ENCODE measurements at places on chromosomes 16 and 17. TPM values are rescaled to one million over a fixed set of nuclear protein-coding genes. Genes with fewer than 3 reads are reported as not detected.

HBA1 gene
- polyA plus RNA-seq, result 673 TPM

SLC35G6 gene
- not detected for polyA plus RNA-seq

CA10 gene
- 17.3 TPM for polyA plus RNA-seq

PABPN1L gene
- polyA plus RNA-seq, result not detected

OVCA2 gene
- polyA plus RNA-seq, result 8.0 TPM

ABCA5 gene
- polyA plus RNA-seq, result 27.0 TPM

GRCh38 chr17:12959441-12959840 is 58.4 kb downstream of the ELAC2 start:
- DNase-seq, result no peak

- no peak for DNase-seq
These were observed at the start of gene PRSS22 for GRCh38 chr16:2857451-2858244. PRSS22 (minus strand) TSS chr16:2858170; CDS start chr16:2858104, 66 bp downstream.

- no peak for DNase-seq
These were observed 2.7 kb upstream of the PRM1 start for GRCh38 chr16:11283820-11284248.

DNA sequence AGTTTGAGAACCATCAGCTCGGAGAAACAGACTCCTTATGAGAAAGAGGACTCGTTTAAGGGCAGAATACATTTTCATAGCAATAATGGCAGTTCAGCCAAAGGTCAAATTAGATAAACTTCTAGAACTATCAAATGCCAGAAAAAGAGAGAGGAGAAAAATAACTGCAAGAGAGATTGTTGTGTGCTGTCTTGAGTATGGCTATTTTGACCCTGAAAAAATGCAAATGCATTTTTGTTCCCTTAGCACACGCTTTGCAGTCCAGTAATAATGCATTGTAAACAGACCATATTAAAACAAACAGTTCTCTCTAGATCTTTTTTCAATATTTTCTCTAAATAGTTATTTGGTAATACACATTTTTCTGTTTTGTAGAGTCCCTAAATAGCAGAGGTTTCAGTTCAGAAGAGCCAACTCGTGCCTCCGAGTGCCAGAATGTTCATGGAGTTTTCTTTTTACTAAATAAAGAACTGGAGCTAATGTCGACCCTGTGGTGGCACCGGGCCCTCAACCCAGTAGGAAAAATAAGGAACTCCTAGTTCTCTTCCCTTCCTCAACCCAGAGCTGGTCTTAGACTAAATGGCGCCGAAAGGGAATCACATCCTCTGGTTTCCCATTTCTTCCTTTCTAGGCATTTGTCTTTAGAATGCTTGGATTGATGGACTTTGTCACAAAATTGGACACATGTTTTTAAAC is 298.0 kb downstream of the MAP2K4 start:
- no peak for DNase-seq

GRCh38 chr17:81523402-81524038 is 4.7 kb upstream of the FSCN2 start:
- no peak for DNase-seq

DNA sequence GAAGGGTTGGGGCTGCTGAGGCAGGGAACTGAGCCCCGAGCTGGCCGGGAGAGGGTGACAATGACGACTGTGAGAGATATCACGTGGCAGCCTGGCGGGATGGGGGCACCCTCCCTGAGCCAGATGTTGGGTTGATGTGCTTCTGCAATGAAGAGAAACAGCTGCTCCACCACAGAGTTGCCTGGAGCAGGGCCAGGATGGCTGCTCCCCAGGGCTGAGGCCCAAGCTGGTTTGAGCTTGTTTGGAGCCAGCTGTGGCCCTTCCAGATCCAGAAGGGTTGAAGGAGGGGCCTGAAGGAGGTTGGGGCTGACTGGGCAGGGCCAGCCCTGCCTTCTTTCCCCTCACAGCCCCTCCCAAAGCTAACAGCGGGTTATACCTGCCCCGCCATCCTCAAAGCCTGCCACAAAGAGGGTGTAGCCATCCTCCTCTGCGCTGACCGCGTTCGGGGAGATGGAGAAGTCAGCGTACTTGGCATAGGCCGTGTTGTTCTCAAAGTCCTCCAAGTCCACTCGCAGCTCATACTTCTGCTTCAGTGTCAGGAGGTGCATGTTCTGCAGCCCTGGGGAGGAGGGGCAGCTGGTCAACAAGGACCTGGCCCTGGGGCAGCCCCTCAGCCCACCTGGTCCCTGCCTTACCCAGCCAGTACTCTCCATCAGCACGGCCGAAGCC is 2.1 kb downstream of the MFAP4 start:
- DNase-seq, result no peak

GRCh38 chr16:70692873-70693671 is 7.2 kb upstream of the MTSS2 start:
- DNase-seq, result no peak

GRCh38 chr16:13378151-13378550 is 476.8 kb downstream of the SHISA9 start:
- DNase-seq, result no peak

DNA sequence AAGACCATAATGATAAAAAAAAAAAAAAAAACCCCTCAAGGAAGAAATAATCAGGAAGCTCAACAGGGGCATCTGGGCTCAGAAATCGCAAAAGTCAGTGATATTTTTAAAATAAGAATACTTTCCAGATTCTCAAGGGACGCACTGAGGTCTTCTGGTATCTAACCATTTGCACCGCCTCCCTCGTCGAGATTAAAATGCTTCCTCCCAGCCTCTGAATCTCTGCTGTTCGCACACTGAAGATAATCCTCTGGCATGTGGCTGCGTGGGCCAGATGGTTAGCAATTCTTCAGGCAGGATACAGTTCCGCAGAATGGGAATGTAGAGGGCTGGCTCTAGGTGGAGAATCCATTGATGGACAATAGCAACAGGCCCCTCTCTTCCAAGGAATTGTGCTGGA is 211.7 kb upstream of the CDH5 start:
- no peak for DNase-seq

GRCh38 chr17:74872313-74873036 is at the start of gene FDXR:
FDXR (minus strand) TSS chr17:74872994; CDS start chr17:74872944, 50 bp downstream.
- no peak for DNase-seq

DNA sequence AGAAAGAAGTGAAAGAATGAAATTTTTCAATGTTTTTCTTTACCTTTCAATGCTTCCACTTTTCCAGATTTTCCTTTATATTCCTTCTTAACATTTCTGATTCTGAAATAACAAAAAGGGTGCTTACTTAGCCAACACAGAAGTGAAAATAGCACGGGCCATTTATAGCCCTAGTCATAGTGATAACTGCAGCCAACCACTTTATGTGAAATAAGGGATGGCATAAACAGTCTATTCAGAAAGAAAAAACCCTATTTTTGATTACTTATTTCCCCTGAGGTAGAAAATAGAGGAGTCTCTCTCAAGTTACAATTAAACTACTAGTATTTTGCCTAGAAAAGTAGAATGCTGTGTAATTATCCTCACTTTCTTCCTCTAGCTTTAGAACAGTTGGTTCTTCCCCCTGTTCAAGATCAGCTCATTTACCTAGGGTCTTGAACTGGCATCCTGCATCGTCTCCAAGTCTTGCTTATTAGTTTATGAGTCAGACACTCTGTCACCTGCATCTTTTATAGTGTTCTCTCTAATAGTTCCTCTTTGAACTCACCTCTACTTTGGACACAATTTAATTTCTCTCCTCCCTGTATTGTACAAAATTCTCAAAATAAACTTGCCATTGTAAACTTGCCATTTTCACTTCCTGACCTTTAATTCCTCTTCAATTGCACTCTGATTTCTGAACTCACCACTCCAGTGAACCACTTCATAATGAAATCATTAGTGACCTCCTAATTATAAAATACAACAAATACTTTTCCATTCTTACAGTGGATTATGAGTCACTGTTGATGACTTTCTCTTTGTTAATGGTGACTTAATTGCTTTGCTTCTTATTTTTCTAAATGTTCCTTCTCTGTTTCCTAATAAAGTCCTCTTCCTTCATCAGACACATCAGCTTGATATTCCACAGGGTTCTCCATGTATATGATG is 23.6 kb downstream of the ABCA6 start:
- no peak for DNase-seq

DNA sequence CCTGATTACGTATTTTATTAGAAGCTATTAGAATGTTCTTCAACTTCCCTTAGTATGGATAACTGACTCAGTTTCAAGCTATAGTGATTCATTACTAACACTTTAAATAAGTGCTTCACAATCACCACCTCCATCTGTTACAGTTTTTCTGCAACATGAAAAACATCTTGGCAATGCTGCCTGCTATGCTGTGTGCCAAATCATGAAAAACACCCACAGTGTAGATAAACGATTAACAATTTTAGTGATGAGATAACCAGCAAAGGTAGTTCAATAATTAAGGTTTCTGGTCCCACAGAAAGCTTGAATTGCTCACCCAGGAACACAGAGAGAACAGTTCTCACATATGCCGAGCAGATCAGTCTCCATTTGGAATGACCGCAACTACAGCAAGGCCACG is 51.4 kb upstream of the SLC25A19 start:
- DNase-seq, result no peak

GRCh38 chr17:32269377-32269776 is 3.7 kb downstream of the RHBDL3 start:
- no peak for DNase-seq

DNA sequence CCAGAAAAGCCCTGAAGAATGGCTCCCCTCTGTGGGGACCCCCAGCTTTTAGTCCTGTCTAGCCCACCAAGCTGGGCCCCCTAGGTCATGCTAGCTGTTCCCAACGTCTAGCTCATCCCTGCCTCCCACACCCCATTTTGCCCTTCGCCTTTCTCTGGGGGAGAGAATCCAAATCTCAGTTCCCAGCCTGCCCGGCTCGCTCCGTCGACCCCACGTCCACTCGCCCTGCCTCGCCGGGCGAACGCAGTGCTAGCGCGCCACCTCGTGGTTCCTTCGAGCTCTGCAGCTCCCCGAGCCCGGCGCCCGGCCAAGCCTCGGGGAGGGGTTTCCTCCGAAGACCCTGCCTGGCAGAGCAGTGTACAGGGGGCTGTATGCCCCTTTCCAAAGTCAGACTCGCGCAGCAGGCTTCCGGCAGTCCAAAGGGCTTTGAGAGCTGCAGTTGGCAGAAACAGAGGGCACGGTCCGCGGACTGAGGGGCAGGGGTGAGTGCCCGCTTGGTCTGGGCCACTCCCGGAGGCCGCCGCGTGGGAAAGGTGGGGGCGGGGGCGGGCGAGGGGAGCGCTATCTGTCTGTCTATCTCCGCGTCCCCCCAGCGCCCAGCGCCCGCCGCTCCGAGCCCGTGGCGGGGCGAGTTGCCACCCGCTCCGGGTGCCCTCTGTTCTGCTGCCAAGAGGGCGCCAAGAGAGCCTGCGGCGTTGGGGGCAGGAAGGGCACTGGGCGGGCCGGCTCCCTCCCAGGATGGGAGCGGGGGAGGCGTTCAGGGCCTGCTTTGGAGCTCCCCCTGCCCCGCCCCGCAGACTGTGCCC is 1.7 kb upstream of the DLX3 start:
- DNase-seq, result no peak

GRCh38 chr17:2214047-2214928 is 89.3 kb downstream of the SMG6 start:
- no peak for DNase-seq

DNA sequence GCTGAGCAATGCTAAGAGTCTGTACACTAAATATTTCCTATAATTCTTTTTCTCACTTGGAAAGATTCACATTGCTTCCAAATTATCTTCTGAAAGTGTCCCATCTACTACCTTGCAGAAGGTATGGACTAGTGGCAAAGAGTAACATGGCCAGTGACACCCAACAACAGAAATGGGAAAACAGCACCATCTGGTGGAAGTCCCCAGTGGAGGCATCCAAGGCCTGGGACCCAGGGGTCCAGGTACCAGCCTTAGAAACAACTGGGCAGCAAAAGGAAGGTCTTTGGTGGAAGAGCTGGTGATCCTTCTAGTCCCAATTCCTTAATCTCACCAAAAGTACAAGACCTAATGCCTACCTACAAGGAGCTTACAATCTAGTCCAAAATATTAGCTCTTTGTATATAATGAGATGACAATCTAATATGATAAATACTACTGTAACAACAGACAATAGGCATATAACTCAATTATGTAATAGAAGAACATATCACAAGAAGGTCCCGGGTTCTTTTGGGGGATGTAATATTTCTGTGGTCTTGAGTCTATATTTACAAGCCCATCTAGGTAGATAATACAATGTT is 55.3 kb downstream of the SKAP1 start:
- no peak for DNase-seq

Data from right renal pelvis (tissue), 4 donors.